ENCODE measurements at places on chromosomes 3 and 15. TPM values are rescaled to one million over a fixed set of nuclear protein-coding genes. Genes with fewer than 3 reads are reported as not detected.

KNG1 gene
- not detected for total RNA-seq

SEMA5B gene
- total RNA-seq, result 1.4 TPM

SCAMP2 gene
- 85.7 TPM for total RNA-seq

SLC38A3 gene
- 0.96 TPM for total RNA-seq

SLC15A2 gene
- total RNA-seq, result 2.4 TPM

PTPN9 gene
- 28.5 TPM for total RNA-seq

- DNase-seq, result no peak
These were observed 226.4 kb upstream of the CTDSPL start for GRCh38 chr3:37635251-37635650.

DNA sequence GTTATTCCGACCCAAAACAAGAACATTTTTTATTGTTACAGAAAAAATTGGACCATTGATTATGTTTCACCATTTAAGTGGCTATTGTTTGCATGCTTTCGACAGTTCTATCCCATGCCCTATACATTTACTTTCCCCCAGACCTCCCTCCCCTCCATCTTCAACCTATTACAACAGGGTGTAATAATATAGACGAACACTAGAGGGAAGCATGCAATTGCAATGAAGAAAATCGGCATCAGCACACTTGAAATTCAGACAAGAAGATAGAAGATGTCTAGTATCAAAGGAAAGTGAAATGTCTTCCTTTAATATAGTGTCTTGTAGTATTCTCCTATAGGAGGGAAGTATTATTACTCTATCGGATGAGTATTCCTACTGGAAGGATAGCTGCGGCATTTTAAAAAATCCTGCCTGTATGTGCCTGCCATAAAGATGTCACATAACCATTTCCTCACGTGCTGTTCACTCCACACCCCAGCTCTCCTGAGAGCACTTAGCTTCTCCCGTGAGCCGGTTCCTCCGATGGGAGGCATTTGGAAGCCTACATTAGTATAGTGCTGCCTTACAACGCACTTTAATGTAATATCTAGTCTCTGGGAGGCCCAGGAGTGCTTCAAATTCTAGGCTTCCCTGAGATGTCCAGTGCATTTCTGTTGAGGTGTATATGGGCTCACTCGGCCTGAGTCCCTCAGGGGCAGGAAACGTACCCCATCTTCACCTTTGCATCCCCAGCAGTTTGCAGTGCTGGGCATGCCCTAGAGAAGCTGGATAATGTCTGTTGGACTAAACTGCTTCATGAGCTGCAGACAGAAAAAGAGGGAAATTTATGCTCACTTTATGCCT lies 17.8 kb upstream of the ERICH6 start:
- no peak for DNase-seq

DNA sequence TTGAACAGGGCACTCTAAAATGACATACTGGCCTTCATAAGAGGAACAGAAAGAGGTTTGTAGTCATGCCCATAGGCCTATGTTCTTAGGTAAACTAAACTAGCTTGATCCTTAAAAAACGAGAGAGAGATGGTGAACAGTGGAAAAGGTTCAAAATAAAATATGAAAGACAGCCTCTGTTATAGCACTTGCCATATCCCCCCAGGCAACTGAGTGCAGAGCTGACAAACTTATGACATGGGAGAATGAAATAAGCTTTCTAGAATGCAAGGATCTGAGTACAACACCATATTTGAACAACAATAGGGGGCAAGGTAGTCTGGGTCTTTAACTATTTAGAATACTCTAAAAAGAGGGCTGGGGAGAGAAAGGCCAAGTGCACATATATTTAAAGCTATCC lies 700.6 kb upstream of the CFAP20DC start:
- DNase-seq, result no peak

- peak; percentile 14 for DNase-seq
These were observed 49.0 kb downstream of the SUCLG2 start for GRCh38 chr3:67605377-67605776.

DNA sequence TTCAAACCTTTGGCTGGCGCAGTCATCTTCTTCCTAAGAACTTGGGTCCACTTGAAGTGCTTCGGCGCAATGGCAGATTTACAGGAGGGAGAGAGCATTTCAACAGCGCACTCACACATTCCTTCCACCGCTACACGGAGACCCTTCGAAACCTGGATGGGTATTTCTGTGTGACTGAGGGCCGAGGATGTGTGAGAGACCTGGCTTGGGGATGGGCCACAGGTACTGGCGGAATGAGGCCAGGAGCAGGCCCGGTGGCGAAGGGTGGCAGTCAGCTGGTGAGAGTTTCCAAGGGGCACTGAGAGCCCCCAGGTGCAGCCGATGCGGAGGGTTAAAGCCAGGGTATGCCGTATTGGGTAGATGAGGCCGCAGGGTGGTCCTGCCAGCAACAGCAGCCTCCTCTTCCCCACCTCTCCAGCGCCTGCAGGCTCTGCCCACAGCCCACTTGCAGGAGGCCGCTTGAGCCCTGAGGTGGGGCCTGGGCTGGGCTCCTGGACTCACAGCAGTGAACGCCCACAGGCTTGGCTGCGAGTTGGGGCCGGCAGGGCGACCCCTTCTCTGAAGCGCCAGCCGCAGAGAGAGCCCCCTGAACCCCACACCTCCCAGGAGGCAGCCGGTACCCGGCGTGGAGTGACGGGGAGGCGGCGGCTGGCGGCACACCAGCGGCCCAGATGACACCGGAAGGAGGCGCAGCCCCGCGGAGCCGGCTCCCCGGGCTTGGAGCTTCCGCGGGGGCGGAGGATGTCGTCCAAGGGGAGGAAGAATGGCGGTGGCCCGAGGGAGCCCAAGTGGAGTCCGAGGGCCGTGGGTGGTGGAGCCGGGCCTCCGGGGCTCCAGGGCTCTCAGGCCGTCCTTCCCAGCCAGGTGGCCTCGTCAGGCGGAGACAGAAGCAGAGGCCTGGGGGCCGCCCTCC lies 166.5 kb downstream of the NSMCE3 start:
- peak; percentile 14 for DNase-seq

Data from adrenal gland (tissue), 19 donors.